Tracheal epithelial cell (primary cell): ENCODE measurements at places on chromosomes 12 and 14. TPM values are rescaled to one million over a fixed set of nuclear protein-coding genes. Genes with fewer than 3 reads are reported as not detected.

SERPINA9 gene
- not detected in 2 replicates for total RNA-seq

SLC4A8 gene
- total RNA-seq = 0.43 and 0.48 TPM in 2 replicates

ESPL1 gene
- 0.64 and 1.4 TPM in 2 replicates for total RNA-seq

TC2N gene
- 33.0 and 50.3 TPM in 2 replicates for total RNA-seq

FAM90A1 gene
- under 0.01 and 0.21 TPM in 2 replicates for total RNA-seq

TAS2R50 gene
- total RNA-seq = 0.85 and 0.96 TPM in 2 replicates

METAP2 gene
- total RNA-seq = 47.0 and 67.1 TPM in 2 replicates

ASPG gene
- under 0.01 TPM in 2 replicates for total RNA-seq

OTOGL gene
- not detected in 2 replicates for total RNA-seq
